ENCODE measurements at places on chromosomes 2 and 18. TPM values are rescaled to one million over a fixed set of nuclear protein-coding genes. Genes with fewer than 3 reads are reported as not detected.

DNA sequence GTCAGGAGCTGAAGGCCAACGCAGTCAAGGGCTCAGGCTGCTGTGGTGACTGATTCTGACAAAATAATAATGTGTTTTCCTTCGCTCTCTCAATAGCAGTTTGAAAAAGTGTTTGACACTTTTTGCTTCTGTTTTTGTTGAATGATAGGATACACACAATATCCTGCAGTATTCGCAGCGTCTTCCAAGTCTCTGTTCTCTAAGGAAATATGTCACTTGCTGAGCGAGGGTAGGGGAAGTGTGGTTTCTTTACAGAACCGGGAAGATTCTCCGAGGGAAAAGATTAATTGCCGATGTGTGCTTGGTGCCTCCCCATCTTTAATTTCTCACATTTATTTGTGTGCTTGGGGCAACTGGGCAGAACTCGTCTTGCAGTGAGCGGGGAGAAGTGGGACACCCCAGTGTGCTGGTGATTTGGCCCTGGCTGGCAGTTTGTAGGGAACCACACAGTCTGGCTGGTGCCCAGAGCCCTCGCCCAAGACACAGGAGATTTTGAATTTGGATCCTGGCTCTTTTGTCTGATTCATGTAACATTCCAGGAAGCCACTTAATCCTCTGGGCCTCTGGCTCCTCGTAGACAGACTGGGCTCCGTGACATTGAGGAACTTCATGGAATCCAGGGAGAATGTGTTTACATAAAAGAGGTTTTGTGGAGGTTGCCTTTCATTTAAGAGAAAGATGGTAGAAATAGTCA lies 169.4 kb downstream of the LDLRAD4 start:
- DNase-seq: no peak

DNA sequence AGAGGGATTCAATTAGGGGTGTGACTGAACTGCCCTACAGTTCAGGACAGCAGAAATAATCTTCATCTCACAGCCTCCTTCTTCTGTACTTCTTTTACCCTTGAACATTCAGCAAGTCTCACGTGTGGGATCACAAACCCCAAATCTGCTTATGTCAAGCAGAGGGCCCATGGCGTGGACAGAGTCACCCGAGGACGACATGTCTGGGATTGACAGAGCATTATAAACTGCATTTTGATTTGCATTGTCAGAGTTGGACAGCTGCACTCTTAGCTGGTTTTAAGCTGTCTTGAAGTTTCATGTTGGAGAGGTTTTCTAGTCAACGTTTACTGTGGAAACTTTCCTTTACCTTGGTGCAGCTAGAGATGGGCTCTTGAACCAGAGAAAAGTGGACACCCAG lies 26.4 kb downstream of the MGAT5 start:
- no peak for DNase-seq

DNA sequence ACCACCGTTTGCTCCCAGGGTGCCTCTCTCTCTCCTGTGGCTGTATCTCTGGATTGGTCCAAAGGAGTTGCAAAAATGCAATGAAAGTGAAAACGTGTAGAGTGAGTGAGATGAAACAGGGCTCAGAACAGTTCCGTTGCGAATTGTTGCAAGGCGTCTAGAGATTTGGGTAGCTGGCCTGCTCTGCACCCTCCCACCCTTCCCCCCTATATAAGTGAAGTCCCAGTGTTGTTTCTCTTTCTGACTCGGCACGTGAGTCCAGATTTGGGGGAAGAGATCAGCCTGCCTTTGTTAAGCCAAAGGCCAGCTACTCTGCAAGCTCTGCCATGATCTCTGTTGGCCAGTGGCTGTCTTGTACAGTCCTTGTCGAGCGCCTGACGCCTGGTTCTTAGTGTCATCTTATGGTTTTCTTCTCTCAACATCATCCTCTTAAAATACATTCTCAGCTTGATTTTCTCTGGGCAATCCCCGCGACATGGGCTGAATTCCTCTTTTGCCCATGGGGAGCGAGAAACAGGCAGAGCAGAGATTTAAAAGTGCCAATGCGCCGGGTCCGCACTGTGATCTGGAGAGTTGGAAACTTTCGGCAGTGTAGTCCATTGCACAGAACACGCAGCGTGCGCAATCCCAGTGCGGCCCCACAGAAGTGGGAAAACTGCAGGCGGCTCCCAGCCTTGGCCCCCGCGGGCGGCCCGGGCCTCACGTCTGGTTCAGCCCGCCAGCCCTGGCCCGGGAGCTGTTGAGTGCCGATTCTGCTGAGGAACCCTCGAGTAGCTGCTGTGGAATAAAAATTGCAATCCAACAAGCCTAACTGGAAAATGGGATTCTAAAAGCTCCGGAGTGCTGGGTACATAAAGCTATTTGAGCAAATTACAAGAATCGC lies 9.3 kb downstream of the MEIS1 start:
- DNase-seq: no peak

The TMEM178A gene
- 106 TPM for polyA plus RNA-seq

The ANAPC1 gene
- polyA plus RNA-seq: 29.3 TPM

The REG1B gene
- polyA plus RNA-seq: not detected

The ARHGEF33 gene
- 1.9 TPM for polyA plus RNA-seq

The PLB1 gene
- polyA plus RNA-seq: 2.3 TPM

Measured in left renal pelvis (tissue), 4 donors.